CD4-positive, alpha-beta T cell treated with Interleukin-4 for 1 hour (primary cell): ENCODE measurements at places on chromosomes 6 and 20.

GRCh38 chr20:54088430-54088829 is 18.0 kb upstream of the BCAS1 start:
- DNase-seq, result no peak

DNA sequence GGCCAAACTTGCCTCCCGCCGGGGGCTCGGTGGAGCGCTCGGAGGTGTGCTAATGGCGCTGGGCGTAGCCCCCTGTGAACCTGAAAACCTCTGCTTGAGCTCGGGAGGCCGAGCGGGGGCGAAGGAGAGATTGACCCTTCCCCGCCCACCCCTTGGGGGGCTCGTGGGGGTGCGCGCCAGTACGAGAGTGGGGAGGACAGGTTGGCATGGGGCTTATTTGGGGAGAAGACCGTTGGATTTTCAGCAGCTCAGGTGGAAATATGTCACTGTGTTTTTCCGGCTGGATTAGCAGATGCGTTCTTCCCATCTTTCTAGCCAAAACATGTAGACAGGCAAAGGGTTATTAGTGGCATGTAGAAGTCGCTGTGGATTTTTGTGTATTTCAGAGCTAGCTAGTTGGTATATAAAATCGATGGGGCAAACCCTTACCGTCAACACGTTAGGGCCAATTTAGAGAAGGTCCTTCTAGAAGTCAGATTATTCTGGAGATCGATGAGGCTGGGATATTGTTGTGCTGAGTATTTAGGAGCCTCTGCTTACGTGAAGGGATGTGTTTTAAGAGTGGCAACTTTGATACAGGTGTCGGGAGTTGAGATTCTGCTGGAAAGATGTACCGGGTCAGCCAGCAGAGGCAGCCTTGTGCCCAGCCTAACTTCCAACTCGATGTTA is 525 bp downstream of the NCOA7 start:
- DNase-seq, result peak; percentile 58

DNA sequence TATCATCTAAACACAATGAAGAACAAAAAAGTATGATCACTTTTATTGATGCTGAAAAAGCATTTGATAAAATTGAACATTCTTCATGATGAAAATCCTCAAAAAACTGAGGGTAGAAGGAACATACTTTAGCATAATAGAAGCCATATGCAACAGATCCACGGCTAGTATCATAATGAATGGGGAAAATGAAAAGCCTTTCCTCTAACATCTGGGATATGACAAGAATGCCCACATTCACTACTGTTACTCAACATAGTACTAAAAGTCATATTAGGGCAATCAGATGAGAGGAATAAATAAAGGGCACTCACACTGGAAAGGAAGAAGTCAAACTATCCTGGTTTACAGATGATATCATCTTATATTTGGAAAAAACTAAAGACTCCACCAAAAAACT is 256.6 kb downstream of the RFPL4B start:
- no peak for DNase-seq

GRCh38 chr6:27294409-27294808 is 17.7 kb downstream of the POM121L2 start:
- no peak for DNase-seq

- DNase-seq, result no peak
Observed at GRCh38 chr6:33807606-33808005, 3.8 kb upstream of the MLN start.

- no peak for DNase-seq
Observed at GRCh38 chr6:117352466-117353081, 73.2 kb downstream of the ROS1 start.

GRCh38 chr6:1629316-1629715 is 19.6 kb downstream of the FOXC1 start:
- no peak for DNase-seq

- DNase-seq, result no peak
Observed at GRCh38 chr6:99093456-99094190, 145.9 kb upstream of the FBXL4 start.

- DNase-seq, result no peak
Observed at GRCh38 chr20:31682927-31683326, 39.7 kb downstream of the BCL2L1 start.

GRCh38 chr6:144782634-144783033 is 497.5 kb downstream of the UTRN start:
- no peak for DNase-seq

DNA sequence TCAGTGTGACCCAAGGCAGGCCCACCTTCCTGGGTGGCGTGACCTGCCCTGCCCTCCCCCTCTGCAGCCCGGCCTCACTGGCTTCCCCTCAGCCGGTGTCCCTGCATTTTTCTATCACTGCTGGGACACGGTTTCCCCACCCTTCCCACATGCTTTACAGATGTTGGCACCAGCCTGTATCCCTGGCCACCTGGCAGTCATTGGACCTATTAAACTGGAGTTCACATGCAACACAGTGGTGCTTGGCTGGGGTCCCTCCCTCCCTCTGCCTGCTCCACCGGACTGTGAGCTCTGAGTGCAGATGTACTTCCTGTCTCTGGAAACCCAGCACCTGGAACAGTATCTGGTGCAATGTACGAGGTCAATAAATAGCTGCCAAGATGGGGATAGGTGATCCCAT is 25.5 kb upstream of the STX16 start:
- DNase-seq, result no peak

DNA sequence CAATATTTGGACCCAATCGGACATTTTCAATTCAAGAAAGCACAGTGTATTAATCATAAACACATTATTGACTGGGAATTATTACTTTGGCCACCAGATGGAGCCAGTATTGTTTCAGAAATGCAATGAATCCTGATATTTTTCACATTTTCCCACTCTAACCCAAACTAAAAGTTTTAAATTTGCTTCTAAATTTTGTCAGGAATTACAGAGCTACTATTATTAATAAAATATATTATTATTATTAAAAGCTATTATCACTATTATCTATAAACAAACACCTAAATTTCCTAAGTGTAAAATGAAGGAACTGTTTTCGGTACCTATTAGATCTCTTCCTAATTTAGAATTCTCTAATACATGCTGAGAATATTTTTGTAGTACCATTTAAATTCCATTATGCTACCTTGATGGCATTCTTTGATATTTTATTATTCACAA is 245.3 kb downstream of the OGFRL1 start:
- no peak for DNase-seq

GRCh38 chr6:35935469-35935868 is 14.6 kb upstream of the SRPK1 start:
- no peak for DNase-seq

GRCh38 chr6:121157906-121158305 is 176.4 kb downstream of the TBC1D32 start:
- no peak for DNase-seq

- no peak for DNase-seq
Observed at GRCh38 chr6:150717419-150717818, 117.7 kb downstream of the PLEKHG1 start.

GRCh38 chr6:133288662-133289061 is 47.5 kb downstream of the EYA4 start:
- no peak for DNase-seq

DNA sequence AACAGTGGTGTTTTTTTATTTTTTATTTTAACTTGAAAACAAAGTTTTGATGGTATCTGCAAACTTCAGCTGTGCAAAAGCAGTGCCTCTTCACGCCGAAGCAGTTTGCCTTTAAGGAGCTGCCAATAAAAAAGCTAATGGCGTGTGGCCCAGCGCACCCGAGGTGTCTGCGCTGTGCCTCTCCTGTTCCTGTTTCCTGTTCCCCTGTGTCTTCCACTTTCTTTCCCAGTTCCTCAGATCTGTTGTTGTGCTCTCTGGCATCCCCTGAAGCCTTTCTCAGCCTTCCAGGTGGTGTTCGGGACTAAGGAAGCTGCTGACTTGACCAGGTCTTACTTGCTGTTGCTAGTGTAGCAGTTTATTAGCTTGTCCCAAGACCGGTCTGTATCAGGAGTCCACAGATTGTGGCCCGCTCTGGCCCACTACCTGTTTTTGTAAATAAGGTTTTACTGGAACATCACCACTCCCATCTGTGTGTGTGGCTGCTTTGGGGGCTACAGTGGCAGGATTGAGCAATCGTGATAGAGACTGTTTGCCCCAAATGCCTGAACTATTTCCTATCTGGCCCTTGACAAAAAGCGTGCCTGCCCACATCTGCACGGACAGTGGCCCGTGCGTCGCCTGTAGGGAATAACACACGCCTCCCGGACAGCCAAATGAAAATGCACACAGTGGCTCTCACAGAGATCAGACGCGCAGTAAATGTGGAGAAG is 178.3 kb downstream of the TMEM242 start:
- DNase-seq, result no peak

GRCh38 chr6:149586149-149586548 is 20.0 kb downstream of the GINM1 start:
- no peak for DNase-seq

- DNase-seq, result no peak
Observed at GRCh38 chr6:26520237-26520849, 17.8 kb upstream of the HMGN4 start.

- DNase-seq, result no peak
Observed at GRCh38 chr6:41294214-41294872, 7.9 kb upstream of the TREM1 start.

- no peak for DNase-seq
Observed at GRCh38 chr20:19777981-19778380, 19.9 kb downstream of the RIN2 start.

- no peak for DNase-seq
Observed at GRCh38 chr6:16402581-16402900, 164.2 kb downstream of the GMPR start.

GRCh38 chr6:137792160-137793033 is 74.7 kb upstream of the TNFAIP3 start:
- peak; percentile 42 for DNase-seq

- no peak for DNase-seq
Observed at GRCh38 chr6:15061908-15062515, 183.9 kb upstream of the JARID2 start.

- no peak for DNase-seq
Observed at GRCh38 chr6:32883789-32884188, 29.8 kb downstream of the PSMB9 start.

DNA sequence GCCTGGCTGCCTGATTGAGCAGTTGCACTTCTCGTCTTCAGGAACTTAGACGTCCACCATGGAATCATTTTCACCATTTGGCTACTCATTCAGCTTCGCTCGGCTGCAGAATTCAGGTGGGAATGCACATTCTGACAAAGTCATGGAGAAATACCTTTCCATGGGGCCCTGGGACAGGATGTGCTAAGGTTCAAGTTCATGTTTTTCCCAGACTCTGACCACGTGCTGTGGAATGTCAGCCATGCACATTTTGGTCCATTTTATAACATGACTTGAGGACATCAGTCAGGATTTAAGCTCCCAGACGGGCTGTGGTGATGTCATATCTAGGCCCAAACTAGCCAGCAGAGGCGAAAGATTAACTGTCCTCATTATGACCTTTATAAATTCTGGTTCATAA is 205.3 kb downstream of the TBXT start:
- DNase-seq, result no peak

- DNase-seq, result no peak
Observed at GRCh38 chr6:54236984-54237383, 71.3 kb upstream of the TINAG start.

GRCh38 chr6:148776321-148777308 is 29.8 kb downstream of the UST start:
- no peak for DNase-seq

DNA sequence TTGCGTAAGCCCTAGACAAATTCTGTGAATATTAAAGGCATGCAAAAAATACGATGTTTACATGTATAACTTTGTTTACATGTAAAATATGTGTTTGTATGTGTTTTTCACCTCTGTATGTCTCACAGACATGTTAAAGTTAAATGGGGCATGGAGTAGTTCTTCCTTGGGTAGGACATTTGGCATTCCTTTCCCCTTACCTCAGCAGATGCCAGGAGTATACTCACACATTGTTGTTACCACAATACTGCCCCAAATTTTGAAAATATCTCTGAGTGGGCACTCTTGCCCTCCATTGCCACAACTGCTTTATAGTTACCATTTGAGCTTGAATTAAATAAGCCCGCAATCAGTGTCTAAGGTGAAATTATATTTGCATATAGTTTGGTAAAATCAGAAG is 147.5 kb downstream of the MYO6 start:
- no peak for DNase-seq

- no peak for DNase-seq
Observed at GRCh38 chr6:157169656-157170055, 153.7 kb downstream of the TMEM242 start.

- no peak for DNase-seq
Observed at GRCh38 chr6:47165918-47166317, 123.8 kb upstream of the ADGRF1 start.

- DNase-seq, result peak; percentile 51
Observed at GRCh38 chr6:137762168-137763090, 104.6 kb upstream of the TNFAIP3 start.

GRCh38 chr6:23340271-23340670 is 770.9 kb downstream of the HDGFL1 start:
- DNase-seq, result no peak

- DNase-seq, result no peak
Observed at GRCh38 chr20:24790746-24791283, 158.3 kb upstream of the CST7 start.

- DNase-seq, result no peak
Observed at GRCh38 chr20:50372770-50373088, 137.5 kb upstream of the PTPN1 start.

DNA sequence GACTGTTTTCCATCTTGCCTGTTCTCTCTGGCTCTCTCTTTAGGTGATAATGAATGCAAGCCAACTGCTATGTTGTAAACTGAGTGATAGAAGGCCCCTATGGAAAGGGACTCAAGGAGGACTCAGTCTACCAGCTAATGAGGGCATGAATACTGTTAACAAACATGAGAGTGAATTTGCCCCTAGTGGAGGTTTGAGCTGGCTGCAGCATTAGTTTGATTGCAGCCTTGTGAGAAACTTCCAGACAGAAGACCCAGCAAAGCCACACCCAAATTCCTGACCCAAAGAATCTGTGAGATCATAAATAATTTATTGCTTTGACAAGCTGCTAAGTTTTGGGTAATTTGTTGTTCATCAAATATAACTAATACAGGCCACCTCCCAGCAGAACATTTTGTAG is 50.0 kb upstream of the PLCB1 start:
- DNase-seq, result no peak

DNA sequence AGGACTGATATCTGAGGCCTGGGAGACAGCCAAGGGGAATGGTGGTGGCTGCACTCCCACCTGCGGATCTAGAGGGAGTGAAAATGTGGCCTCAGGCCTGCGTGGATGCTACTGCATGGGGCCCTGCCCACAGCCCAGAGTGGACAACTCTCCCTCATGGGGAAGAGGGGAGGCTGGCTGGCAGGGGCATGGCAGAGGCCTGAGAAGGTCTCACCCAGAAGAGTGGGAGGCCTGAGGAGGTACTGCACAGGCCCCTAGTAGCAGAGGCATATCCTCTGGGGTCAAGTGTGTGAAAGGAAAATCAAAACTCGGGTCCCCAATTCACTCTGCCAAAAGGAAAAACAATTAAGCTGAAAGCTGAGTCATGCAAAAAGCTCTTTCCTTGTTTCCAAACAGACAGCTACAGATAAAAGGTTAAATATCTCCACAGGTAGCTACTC is 158.2 kb downstream of the AKAP7 start:
- DNase-seq, result no peak
